Psoas muscle (tissue), 8 donors: ENCODE measurements at places on chromosomes 1 and 21. TPM values are rescaled to one million over a fixed set of nuclear protein-coding genes. Genes with fewer than 3 reads are reported as not detected.

GRCh38 chr1:245345191-245345884 lies 190.6 kb downstream of the KIF26B start:
- no peak for DNase-seq

GRCh38 chr1:75310067-75310466 lies 175.9 kb downstream of the LHX8 start:
- no peak for DNase-seq

The AMIGO1 gene
- 8.7 TPM for total RNA-seq

The PGBD2 gene
- total RNA-seq = 2.0 TPM
